ENCODE measurements at places on chromosomes 4 and X.

- DNase-seq: no peak
Measured at GRCh38 chr4:57401586-57401985, 291.4 kb upstream of the IGFBP7 start.

GRCh38 chrX:27336466-27337091 lies 126.6 kb downstream of the PPP4R3C start:
- no peak for DNase-seq

DNA sequence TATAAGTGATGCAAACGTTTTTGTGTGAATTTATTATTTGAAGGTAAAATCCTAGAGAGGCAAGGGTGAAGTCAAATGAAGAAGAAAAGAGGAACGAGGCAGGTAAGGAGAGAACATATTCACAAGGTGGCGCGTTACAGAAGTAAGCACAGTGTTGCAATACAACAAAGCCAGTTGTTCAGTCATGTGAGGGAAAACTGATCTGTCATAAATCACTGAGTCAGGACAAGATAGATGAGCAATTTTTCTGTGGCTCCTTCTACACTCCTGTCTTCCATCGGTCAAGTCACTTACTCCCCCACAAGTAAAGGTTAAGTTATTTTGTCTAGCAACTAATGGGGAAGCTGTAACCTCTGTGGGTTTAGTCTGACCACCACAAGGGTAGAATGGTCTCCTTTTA lies 203.0 kb upstream of the GK2 start:
- no peak for DNase-seq

- no peak for DNase-seq
Measured at GRCh38 chrX:23554304-23554703, 113.0 kb upstream of the PRDX4 start.

DNA sequence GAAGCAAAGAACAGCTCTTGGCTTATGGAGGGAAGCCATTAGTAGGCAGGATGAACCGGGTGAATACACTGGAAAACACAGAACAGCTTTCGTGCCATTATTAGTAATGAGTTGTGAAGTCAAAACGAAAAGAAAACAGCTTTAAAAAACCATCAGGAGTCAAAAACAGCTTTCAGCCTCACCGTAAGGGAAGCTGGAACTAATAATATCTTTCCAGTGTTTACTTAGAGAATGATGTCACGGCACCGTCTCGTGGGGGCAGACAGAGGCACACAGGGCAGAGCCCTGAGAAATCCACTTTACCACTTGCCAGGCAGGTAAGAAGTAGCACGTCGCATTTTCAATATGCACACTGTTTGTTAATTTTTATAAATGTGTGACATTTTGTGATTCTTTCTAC lies 37.9 kb upstream of the HMX1 start:
- no peak for DNase-seq

DNA sequence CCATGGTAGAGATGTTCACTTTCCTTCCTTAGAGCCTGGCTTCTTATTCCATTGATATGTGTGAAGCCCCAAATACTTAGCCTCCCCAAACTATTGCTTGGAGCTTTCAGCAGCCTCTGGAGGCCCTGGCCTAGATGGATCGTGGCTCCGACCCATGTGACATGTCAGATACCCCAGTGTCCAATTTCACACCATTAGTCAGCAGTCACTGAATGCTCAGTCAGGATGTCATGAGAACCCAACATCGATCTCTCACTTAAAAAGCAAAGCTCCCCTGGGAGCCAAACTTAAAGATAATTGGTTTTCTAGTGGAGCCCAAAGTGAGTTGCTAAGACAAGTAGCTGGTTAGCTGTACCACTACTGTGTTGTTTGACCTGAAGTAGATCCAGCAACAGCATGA lies 41.6 kb upstream of the IGSF1 start:
- DNase-seq: no peak

DNA sequence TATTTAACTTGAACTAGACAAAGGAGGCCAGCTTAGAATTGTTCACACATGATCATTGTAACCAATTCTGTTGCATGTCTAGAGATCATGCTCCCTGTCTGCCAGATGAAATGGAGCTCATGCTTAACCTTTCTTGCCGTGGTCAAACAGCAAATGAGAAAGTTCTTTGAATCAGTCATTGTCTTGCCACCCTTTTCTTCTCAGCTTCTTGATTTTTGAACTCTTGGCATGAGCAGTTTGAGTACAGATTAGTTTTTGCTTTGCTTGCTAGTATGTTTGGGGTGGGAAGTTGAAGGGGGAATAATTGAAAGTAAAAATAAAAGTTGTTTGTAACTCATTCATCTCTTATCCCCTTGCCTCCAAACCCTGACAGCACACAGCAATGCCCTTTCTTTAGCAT lies 4.7 kb downstream of the MTM1 start:
- DNase-seq: no peak

- no peak for DNase-seq
Measured at GRCh38 chrX:103405009-103405333, 28.6 kb downstream of the BEX3 start.

- no peak for DNase-seq
Measured at GRCh38 chrX:66731398-66731797, 92.5 kb upstream of the EDA2R start.

- DNase-seq: peak; percentile 26
Measured at GRCh38 chrX:13153796-13154195, 109.4 kb upstream of the FAM9C start.

DNA sequence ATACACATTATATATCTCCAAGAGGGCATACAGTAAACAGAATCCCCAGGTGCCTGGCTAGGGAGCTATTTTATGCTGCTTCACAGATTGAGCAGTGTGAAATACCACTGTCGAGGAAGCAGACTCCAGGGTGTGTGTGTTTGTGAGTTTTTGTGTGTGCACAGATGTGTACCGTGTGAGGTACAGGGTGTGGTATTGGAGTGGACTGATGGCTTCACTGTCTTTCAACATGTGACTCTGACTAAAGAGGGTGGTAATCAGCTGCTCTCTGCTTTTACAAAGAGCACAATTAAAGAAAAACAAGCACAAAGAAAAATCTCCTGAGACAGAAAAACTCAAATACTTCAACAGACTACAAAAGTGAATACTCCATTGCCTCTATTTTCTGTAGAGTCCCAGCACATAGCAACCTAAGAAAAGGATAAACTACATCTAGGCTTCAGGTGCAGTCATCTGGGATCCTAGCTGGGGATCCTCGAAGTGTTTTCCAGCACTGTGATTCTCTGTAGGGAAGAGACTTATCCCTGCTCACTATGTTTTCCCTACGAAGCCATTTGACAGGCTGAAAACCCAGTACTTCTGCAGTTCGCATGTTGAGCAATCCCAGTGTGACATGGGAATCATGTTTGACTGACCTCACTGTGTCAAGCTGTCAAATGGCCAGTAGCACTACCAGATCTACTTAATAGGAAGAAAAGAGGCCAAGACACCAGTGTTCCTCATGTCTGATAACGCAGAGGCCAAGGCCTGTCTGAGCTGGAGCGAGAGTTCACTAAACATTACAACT lies 100.3 kb downstream of the CDS1 start:
- no peak for DNase-seq

DNA sequence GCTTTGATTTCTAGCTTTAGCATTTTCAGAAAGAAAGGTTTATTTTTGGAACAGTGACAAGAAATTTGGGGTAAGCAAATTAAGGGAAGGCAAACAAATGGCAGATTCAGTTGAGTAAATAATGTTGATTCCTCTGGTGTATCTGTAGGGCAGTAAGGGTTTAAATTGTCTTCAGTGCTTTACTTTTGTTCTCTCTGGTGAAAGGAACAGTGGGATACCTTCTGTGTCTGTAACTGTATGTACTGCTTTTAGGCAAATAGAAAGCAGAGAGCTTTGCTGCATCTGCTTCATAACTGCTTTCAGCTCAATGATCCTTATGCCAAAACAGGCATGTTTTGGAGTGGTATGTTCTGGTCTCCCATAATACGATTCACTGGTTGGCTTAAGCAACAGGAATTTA lies 932.1 kb upstream of the SLIT2 start:
- DNase-seq: no peak

DNA sequence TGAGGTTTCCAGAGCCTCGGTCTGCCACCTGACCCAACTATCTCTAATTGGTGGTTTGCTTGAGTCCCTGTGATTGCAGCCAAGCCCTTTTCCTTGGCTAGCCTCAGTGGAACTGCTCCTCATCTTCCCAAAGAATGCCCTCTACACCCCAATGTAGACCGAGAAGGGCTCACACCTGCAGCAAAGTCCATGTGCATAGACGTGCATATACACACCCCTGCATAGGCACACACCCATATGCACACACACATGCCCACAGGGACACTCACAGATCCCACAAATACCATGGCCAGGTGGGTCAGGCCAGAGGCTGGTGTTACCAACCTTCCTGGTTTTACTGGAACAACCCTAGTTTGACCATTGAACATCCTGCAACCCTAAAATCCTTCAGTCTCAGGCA lies 332 bp downstream of the AWAT2 start:
- DNase-seq: no peak

GRCh38 chrX:77293331-77293995 lies 153.7 kb upstream of the FGF16 start:
- DNase-seq: no peak

- no peak for DNase-seq
Measured at GRCh38 chrX:154804957-154805695, at the start of gene MPP1. Gene MPP1, minus strand, starts transcription at chrX:154805485. Its CDS starts 112 bp downstream, at chrX:154805373.

GRCh38 chr4:140706665-140707064 lies 49.5 kb downstream of the TBC1D9 start:
- DNase-seq: no peak

DNA sequence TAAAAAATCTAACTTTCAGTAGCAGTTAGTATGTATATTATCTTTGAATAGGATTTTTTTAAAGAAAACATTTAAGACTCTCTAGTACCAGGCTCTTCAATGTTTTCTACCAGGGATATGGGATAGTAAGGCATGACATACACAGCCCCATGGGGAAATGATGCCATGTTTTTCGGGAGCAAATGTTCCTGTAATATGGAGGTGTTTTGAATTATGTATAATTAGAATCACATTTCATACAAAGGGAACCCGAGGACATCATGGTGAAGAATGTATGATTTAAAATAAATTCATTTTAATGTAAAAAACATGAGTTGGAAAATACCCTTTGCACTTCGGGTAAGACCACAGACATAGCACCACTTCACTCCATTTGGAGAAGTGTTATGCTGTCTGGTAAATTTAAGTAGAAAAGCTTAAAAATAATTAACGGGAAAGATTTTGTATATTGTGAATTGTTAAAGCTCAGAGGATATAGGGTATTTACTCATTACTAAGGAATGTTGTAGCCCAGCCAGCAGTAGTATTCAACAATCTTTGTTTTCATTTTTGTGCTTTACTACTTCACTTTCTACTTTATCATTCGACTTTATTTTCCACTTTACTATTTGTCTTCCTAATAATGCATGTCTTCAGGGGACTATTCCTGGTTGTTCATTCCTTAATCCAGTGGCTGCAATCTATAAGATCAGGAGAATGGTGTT lies 2050.7 kb downstream of the ARAP2 start:
- no peak for DNase-seq

- no peak for DNase-seq
Measured at GRCh38 chr4:42151568-42152506, 618 bp downstream of the BEND4 start.

GRCh38 chrX:65610481-65610880 lies 57.0 kb upstream of the MSN start:
- no peak for DNase-seq

All from HS-27A (cell line).